ENCODE measurements at places on chromosomes 16 and 17.

- DNase-seq, result no peak
Observed at GRCh38 chr16:66335704-66336329, 30.7 kb upstream of the CDH5 start.

- peak; percentile 100 for DNase-seq
Observed at GRCh38 chr16:30657866-30658730, at the start of gene FBRS. TSS of gene FBRS (plus strand) at chr16:30658431. CDS start at chr16:30659519, 1,088 bp downstream.

- DNase-seq, result no peak
Observed at GRCh38 chr16:67658849-67659674, 998 bp downstream of the ACD start.

DNA sequence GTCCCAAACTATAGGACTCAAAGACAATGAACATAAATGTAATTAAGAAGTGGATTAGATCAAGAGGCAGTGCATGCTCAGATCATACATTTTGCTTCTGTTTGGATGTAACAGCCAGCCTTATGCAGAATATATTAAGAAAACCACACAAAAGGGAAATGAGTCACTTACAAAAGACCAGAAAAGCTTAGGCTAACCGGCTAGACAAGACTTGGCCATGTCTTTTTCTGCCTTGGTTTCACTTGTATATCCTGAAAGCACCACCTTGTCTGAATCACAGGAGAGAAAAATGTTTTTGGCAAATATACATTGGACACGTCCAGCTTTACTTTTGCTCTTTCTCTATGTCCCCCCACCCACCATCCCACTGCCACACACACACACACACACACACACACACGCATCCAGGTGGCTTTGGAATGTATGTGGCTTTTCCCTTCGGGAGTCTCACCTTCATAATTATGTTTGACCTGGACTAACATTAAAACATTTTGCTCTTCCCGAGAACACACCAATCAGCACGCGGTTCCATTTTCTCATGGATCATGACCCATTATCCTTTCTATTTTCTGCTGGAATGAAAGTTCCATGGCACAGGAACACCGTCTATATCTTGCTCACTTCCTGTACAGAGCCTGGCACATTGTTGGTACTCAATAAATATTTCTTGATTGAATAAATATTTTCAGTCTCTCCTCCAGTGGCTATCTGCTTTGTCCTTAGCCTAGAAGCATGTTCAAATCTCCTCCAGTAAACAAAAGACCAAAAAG lies 64.6 kb downstream of the CDK5R1 start:
- DNase-seq, result peak; percentile 10

- peak; percentile 52 for DNase-seq
Observed at GRCh38 chr16:578870-579405, 9.2 kb downstream of the PIGQ start.

GRCh38 chr16:50505714-50506542 lies 42.3 kb upstream of the NKD1 start:
- no peak for DNase-seq

- DNase-seq, result no peak
Observed at GRCh38 chr17:63019138-63019873, 53.3 kb downstream of the TANC2 start.

GRCh38 chr17:17822189-17822588 lies 14.6 kb downstream of the SREBF1 start:
- no peak for DNase-seq

DNA sequence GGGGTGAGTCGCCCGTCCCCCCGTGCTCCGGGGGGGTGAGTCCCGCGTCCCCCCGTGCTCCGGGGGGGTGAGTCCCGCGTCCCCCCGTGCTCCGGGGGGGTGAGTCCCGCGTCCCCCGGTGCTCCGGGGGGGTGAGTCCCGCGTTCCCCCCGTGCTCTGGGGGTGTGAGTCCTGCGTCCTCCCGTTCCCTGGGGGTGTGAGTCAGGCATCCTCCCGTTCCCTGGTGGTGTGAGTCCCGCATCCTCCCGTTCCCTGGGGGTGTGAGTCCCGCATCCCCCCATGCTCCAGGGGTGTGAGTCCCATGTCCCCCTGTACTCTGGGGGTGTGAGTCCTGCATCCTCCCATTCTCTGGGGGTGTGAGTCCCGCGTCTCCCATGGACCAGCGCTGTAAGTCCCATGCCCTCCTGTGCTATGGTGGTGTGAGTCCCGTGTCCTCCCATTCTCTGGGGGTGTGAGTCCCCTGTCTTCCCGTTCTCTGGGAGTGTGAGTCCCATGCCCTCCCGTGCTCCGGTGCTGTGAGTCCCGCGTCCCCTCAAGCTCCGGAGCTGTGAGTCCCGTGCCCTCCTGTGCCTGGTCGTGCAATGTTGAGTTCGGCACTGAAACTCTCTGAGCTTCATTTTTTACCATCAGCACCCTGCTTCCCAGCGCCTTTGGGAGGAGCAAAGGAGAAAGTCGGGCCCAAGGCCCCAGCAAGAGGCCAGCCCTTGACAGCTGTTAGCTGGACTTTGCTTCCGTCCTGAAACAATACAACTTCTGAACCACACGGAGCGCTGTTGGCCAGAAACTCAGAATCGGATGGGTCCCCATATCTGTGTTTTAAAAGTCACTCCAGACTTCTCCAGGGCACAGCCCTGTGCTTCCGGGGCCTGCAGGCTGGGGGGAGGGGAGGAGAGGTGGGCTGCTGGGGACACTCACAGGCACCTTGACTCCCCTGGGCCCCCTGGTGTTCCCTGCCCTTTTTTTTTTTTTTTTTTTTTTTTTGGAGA lies 11.5 kb upstream of the ZC3H18 start:
- DNase-seq, result no peak

- DNase-seq, result no peak
Observed at GRCh38 chr17:13626703-13627102, 25.0 kb upstream of the HS3ST3A1 start.

DNA sequence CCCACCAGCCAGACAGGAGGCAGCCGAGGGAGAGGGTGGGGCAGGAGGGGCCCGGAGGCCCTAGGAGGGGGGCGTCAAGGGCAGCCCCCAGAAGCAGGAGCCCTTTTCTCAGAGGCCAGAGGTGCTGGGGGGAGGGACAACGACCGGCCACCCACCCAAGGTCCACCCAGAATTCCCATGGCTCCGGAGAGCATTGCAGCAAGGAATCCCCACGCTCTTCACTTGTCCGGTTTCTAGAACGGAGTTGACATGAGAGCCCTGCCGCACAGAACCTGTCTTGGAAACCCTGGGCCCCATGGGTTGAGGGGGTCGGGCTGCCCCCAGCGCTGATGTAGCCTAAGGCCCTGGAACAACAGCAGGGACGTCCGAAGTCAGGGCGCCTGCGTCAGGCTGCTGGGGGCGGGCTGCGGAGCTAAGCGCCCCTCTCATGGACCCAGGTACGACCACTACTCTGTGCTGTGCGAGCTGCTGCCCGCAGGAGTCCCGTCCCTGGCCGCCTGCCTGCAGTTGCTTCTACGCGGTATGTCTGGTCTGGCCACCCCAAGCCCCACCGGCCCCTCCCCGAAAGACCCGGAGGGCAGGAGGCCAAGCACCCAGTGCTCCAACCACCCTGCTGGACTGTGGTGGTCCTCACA lies 11.2 kb downstream of the CYBC1 start:
- no peak for DNase-seq

GRCh38 chr16:85888405-85889331 lies 10.3 kb upstream of the IRF8 start:
- DNase-seq, result peak; percentile 65

- DNase-seq, result no peak
Observed at GRCh38 chr17:35856603-35857002, 12.1 kb downstream of the HEATR9 start.

DNA sequence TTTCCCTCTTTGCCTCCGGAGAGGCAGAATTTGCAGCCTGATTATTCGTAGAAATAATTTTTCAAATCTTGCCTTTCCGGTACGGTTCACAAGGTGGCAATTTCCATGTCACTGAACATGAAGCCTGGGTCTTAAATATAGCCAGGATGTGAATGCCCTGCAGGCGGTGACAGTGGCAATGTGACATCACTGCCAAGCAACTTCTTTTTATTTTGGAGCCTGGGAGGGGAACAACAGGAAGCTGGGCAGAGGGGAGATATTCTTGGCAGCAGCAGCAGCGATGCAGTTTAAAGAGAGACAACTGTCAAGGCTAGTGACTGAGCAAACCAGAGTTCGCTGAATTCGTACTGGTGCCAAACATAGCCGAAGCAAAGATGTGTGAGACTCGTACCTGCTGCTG lies 171.1 kb downstream of the SNX29 start:
- DNase-seq, result no peak

DNA sequence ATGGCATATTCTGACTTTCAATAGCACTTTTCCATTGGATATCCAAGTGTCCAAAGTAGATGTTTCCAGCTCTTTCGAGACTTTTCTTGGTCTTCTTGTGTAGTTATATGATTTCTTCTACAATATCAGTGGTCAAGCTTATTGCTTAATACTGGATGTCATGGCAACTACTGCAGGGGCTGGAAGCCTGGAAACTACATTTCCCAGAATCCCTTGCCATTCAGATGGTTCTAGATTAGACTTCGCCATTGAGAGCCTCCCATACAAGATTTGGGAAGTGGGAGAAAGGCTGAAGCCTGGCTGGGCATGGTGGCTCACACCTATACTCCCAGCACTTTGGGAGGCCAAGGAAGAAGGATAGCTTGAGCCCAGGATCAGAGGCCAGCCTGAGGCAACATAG lies 153.6 kb downstream of the C16orf95 start:
- no peak for DNase-seq

DNA sequence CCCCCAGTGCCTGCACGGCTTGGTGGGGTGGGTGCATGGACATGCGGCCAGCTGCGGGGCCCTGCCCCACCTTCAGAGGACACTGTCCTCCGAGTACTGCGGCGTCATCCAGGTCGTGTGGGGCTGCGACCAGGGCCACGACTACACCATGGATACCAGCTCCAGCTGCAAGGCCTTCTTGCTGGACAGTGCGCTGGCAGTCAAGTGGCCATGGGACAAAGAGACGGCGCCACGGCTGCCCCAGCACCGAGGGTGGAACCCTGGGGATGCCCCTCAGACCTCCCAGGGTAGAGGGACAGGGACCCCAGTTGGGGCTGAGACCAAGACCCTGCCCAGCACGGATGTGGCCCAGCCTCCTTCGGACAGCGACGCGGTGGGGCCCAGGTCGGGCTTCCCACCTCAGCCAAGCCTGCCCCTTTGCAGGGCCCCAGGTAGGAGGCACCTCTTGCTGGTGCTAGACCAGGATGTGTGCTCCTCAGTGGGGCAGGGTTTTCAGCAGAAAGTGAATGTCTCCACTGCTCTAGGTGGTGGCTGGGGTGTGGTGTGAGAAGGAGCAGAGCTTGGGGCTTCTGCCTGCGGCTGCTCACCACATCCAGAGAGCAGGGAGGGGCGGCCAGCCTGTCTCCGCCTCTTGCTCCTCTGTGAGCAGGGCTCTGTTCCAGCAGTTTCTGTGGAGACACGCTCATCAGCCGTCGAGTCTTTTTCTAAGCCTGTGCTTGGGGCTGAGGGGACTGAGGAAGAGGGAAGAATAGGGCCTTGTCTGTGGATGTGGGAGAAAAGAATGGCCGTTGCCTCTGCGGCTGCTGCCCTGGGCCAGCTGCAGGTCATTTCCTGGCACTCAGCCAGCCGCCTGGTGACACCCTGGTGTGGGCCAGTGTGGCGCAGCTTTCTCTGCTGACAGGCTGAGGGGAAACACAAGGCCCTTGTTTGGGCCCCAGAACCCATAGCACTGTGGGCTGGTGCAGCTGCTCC lies 2.2 kb downstream of the ZNF276 start:
- peak; percentile 31 for DNase-seq

DNA sequence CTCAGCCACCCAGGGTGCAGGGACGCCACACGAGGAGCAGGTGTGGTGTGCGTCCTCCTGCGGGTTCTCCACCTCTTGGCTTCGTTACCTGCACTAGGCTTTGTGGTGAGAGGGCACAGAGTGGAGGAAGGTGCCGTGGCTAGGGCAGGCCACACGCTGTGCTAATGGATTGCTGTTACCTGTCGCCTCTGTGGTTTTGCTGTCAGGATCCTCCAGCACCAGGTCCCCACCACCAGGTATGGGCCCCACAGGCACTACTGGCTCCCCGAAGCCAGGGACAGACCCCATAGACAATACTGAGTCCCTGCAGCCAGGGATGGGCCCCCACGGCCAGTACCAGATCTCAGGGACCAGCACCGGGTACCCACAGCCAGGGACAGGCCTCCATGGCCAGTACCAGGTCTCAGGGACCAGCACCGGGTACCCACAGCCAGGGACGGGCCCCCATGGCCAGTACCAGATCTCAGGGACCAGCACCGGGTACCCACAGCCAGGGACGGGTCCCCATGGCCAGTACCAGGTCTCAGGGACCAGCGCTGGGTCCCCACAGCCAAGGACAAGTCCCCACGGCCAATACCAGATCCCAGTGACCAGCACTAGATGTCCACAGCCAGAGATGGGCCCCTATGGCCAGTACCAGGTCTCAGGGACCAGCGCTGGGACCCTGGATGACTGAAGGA lies 315.6 kb downstream of the SEC14L1 start:
- no peak for DNase-seq

GRCh38 chr16:84943620-84944019 lies 67.7 kb downstream of the ZDHHC7 start:
- DNase-seq, result no peak

GRCh38 chr17:17400566-17401184 lies 76.1 kb upstream of the MED9 start:
- no peak for DNase-seq

GRCh38 chr16:88886845-88887521 lies 20.5 kb upstream of the PABPN1L start:
- DNase-seq, result no peak

Measured in activated CD4-positive, alpha-beta T cell treated with anti-CD3 and anti-CD28 coated beads, Interleukin-2, amount 50 U/mL, for 24 hours (primary cell).